ENCODE measurements at places on chromosomes 3 and 15.

GRCh38 chr3:71185733-71186455, 397.6 kb downstream of the FOXP1 start:
- peak; percentile 22 for DNase-seq

- DNase-seq, result no peak
Observed at GRCh38 chr3:139491966-139492365, 15.7 kb upstream of the RBP2 start.

GRCh38 chr15:48579945-48580671, 65.4 kb downstream of the FBN1 start:
- no peak for DNase-seq

DNA sequence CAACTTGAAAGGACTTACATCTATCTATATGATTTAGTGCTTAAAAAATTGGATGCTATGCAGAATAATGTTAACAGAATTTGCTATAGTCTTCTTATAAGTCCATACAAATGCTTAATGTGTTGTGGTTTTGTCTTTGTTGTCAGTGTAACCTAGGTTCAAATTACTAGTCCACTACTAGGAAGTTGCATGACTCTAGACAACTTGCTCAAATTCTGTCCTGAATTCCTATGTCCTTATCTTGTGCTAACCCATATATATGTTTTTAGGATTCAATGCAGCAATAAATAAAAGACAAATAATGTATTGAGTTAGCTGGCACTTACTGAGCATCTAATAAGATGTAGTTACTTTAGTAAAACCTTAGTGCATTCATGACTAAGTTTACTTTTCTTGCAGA, 276.5 kb upstream of the KCNMB2 start:
- no peak for DNase-seq

DNA sequence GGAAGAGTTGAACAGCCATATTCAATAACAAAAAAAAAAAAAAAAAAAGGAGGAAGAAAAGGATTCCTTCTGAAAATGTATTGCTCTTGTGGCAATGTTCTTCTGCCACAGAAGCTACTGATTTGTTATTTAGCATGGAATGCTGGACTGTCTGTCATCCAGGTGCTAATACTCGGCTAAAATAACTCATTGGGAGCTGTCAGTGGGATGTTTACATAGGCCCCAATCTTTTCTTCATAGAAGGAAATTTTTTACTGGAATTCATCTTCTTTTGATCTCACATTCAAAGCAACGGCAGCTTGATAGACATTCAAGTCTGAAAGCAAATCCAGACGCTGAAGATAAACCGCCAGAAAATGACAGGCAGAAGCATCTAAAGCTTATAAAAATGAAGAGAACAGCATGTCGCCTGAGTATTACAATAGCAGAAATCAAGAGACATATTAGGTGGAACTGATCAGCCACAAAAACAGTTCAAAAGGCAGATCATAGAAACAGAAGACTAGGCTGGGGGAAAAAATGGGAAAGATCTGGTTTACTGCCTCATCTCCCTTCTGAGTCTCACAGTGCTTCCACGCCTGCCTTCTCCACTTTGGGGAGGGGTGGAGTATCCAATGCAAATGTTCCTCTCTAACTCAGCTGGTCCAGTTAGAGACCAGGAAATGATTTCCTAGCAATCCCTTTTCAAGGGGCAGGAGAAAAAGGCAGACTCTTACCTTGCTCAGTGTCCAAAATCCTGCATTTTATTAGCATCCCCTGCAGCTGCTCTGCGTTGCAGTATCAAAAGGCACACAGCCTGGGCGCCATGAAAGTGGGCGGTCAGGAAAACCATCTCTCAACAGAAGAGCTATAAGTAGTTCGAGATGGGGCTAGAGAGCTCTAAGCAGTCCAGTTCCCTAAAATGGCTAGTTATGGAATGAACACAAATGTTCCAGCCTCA, 451.9 kb downstream of the FOXP1 start:
- no peak for DNase-seq

DNA sequence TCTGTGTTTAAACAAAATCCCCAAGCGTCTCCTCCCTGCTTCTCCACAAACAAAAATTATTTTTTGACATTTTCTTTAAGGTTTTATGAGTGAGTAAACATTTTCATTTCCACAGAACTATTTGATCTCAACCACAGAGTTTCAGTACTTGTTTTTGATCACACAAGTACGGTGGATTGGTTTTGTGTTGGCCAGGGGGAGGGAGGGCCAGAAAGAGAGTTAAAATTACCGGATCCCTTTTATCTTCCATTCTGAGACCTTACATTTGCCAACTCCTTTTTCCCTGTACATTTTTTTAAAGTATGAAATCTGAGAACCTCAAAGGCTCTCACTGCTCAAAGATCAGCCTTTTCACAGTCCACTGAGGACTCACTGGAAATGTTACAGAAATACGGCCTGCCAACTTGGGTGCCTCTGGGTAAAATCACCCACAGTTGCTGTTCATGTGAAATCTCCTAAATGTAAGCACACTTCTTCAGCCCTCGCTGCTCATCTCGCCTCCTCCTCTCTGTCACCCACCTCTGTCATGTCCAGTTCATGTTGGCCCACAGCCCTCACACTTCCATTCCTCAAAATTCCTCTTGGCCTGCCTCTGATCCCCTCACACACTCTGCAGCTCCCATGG, 1.7 kb downstream of the HOMER2 start:
- DNase-seq, result no peak

- no peak for DNase-seq
Observed at GRCh38 chr3:71510510-71510909, 73.0 kb downstream of the FOXP1 start.

GRCh38 chr15:90217671-90218394, 15.9 kb downstream of the CIB1 start:
- DNase-seq, result no peak

DNA sequence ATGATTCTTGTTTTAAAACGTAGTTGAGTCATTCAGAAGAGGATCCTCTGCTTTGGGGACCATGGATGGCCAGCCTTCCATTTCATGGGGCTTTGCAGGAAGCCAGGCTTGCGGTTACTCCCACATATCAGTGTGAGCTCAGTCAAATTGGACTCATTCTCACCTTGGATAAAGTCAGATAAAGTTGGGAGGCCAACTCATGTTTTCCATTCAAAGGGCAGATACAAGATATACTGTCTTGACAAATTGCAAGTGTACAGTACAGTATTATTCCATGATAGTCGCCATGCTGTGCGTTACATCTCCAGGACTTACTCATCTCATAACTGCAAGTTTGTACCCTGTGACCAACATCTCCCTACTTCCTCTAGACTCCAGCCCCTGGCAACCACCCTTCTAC, 25.5 kb upstream of the B3GNT5 start:
- DNase-seq, result no peak

GRCh38 chr3:67712259-67712658, 57.8 kb upstream of the SUCLG2 start:
- DNase-seq, result no peak

DNA sequence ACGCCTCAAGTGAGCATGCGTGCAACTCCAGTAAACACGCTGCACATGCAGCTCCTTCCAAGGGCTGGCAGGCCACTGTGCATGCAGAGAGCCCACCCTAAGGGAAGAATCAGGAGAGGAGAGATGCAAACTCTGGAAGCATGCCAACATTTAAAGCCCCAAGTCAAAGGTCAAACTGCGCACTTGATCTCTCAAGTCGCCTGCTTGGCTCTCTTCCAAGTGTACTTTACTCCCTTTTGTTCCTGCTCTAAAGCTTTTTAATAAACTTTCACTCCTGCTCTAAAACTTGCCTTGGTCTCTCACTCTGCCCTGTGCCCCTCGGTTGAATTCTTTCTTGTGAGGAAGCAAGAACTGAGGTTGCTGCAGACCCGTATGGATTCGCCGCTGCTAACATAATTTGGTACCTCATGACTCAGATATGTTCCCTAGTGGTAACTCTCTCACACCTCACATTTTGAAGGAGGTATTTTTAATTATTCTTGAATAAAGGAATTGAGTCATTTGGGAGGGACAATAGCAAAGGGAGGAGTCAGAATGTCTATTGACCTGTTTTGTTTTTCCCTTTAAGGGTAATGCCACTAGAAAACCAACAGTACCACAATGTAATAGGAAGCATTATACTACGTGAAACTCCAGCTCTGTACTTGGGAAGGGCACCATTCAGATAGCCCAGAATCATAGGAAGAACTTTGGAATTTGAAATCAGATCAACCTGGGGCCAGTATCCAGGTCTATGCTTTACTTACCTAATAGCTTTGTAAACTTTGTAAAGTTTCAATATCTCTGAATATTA, 19.6 kb upstream of the DGKG start:
- DNase-seq, result peak; percentile 22

- DNase-seq, result no peak
Observed at GRCh38 chr3:187112934-187113793, 26.1 kb downstream of the RPL39L start.

GRCh38 chr3:49629866-49630265, 44.3 kb upstream of the APEH start:
- DNase-seq, result no peak

Data from transverse colon (tissue), 4 donors.